ENCODE measurements at places on chromosomes 16 and 17.

DNA sequence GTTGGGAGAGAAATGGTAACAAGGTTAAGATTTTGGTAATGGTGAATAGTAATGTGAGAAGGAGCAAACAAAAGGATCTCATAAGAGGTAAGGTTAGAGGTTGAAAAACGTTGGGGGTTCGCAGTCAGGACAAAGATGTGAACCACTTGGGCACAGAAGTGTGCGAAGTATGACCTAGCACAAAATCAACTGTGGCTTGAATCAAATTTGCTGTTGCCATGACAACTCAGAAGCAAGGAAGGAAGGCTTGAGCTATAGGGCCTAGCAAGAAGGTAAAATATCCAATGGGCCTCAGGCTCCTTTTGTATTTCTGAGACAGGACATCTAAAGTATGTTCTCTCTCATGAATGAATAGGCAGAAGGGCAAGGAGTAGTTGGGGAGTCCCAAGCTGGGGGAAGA is 24.5 kb upstream of the TEKT1 start:
- DNase-seq, result no peak

- no peak for DNase-seq
Observed at GRCh38 chr17:66240013-66240412, 10.8 kb upstream of the APOH start.

GRCh38 chr17:34076743-34077631 is 178.1 kb upstream of the CCL2 start:
- no peak for DNase-seq

- DNase-seq, result no peak
Observed at GRCh38 chr17:31917065-31917529, 15.6 kb upstream of the UTP6 start.
